ENCODE measurements at places on chromosomes 2 and 18.
A peak's percentile ranks its signal among the peaks of the same experiment; 100 is the strongest.

DNA sequence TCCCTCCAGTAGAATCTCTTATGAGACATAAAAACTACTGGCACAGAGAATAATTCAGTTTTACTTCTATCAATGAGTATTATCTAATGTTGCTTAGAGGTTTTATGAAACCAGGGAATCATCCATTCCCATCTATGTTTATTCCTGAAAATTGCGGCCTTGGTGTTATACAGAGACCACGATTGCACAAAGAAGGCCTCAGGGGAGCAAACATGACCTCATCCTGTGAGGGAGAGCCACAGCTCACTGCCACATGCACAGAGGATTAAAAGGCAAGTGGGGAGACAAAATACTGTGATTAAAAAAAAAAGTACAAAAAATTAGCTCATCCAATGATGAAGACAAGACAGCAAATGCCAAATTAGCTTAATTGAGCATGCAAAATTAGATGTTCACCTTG is 111.8 kb upstream of the SLC35G4 start:
- DNase-seq = no peak

DNA sequence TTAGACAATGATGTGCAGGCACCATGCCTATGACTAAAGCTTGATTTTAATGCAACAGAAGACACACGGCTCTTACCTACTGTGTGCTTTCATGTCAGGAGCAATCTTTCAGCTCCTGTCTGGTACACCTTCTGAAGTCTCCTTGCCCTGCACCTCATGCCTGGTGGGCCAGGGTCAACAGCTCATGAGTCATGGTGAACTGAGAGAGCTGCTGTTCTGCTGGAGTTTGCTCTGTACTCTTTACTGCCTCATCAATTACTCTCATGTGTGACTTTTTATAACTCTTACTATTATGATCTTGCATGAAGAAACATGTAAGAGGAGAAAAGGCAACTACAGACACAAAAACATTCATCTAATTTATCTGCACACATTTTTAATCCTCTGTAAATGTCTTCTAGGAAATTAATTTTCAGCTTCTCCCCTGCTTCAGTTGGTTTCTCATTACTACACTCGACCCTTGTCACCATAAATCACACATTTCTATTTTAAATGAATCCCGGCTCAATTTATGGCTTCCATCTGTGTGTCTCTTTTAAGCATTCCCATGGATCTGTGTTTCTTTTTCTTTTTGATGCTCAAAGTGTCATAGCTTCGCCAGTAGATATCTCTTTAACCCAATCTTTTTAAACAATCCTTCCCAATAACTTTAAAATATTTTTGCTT is 9.7 kb downstream of the SERPINB7 start:
- no peak for DNase-seq

- no peak for DNase-seq
Observed at GRCh38 chr2:193377789-193378188, 1183.1 kb upstream of the TMEFF2 start.

- DNase-seq = no peak
Observed at GRCh38 chr2:154489266-154489858, 209.1 kb upstream of the KCNJ3 start.

GRCh38 chr2:134594399-134594798 is 124.4 kb downstream of the TMEM163 start:
- no peak for DNase-seq

- peak; percentile 56 for DNase-seq
Observed at GRCh38 chr2:202278944-202279343, 13.4 kb downstream of the NOP58 start.

GRCh38 chr2:166762746-166763145 is 125.5 kb upstream of the XIRP2 start:
- DNase-seq = no peak

DNA sequence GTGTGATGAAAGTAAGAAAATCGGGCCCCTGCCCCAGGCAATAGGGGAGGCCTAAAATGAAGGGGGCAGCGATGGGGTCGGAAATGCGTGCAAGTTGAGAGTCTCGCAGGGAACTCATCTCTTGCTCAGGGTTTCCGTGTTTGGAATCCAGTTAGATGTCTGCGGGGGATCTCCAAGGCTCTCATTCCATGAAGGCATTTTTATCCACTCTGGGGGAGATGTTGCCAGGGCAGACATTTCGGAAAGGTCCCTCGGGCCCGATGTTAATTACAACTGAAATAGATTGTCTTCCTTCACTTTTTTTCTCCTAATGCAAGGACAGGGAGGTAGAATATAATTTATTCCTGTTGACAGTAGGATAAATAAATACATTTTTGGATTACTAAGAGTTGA is 12.8 kb upstream of the SKOR2 start:
- DNase-seq = no peak

Measured in COLO829 (cell line).